Activated CD8-positive, alpha-beta memory T cell treated with anti-CD3 and anti-CD28 coated beads for 1 hour (primary cell): ENCODE measurements at places on chromosomes 7 and 10.
A peak's percentile ranks its signal among the peaks of the same experiment; 100 is the strongest.

GRCh38 chr7:99372275-99373090 is 2.0 kb upstream of the ARPC1B start:
- DNase-seq = no peak

DNA sequence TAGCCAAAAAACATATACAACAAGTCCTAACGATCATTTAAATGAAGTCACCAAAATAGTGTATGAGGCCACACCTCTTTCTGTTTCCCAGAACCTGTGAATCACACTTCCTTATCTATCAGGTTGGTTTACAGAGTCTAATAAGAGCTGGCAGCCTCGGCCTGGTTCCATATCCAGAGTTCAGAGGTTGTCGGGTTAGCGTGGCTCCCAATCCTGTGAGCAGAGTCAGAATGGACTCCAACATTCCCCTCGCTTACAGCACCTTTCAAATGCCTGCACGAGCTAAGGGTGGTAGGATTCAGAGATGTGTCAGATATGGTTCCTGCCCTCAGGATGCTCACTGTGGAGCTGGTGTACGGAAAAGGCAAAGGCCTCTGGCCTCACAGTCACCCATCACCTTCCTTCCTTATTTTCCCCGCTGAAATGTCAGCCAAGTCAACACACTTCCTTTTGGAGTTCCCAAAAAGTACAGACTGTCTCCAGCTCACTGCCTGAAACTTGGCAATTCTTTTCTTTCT is 6.0 kb downstream of the IL15RA start:
- DNase-seq = no peak

- DNase-seq = no peak
Observed at GRCh38 chr10:110430340-110431273, 67.1 kb upstream of the DUSP5 start.

- peak; percentile 30 for DNase-seq
Observed at GRCh38 chr7:51162724-51163329, 153.8 kb downstream of the COBL start.

- no peak for DNase-seq
Observed at GRCh38 chr7:15326044-15326644, 235.7 kb downstream of the AGMO start.

- no peak for DNase-seq
Observed at GRCh38 chr7:116702046-116702785, 30.2 kb downstream of the MET start.

DNA sequence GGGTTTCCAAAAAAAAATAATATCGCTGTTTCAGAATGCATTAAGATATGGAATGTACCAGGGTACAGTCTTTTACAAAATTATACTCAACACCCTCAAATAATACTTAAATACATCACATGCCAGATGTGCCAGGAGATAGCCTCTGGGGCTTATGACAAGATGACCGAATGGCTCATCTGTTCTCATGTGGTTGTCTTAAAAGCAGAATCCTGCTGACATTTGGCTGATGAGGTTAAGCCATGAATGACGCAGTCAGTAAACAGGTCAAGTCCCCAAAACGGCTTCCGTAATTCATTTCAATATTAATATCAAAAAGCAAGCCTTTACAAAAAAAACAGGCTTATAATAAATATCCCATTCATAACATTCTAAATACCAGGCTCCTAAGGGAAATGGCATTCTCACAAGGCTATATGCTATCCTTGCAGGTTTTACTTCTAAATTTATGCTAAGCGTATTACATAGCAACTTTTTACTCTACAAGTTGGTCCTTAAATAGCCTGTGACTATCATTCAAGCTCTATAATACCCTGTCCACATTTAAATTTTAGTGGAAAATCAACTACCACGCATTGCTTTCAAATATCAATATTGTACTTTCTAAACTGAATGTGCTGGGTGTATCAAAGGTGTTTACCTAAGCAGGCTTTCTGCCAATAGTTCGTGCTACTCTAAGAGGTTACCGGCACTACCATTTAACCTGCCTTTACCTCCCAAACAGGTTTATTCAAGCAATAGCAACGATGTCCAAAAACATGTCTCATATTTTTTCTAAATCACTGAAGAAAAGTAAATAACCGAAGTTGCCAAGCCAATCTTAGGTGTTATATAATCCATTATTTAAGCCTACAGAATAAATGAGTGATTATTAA is 15.6 kb downstream of the SMURF1 start:
- no peak for DNase-seq

- DNase-seq = no peak
Observed at GRCh38 chr7:55520426-55521140, 51.7 kb downstream of the VOPP1 start.

- DNase-seq = no peak
Observed at GRCh38 chr10:18261768-18262231, 121.6 kb downstream of the CACNB2 start.

DNA sequence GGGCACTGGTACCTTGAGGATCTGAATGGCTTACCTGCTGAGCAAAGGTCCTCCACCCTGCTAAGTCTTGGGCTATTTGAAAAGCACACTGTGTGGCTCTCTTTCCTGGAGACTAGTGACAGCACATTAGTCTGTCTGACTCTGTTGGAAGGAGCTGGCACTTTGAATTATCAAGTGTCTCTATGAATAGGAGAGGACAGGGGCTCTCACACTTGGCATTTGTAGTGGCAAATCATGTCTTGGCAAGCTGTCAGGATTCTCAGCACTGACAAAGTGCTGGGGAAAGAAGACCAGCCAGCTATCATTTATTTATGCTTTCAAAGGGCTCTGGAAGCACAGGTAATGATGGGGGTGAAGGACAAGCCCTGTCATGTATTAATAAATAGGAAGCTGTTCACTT is 62.8 kb downstream of the MTPN start:
- no peak for DNase-seq

GRCh38 chr10:499991-500390 is 189.5 kb downstream of the DIP2C start:
- DNase-seq = no peak

GRCh38 chr10:30059209-30060107 is at the start of gene JCAD:
Gene JCAD (minus strand): TSS chr10:30059586. CDS start chr10:30047812, 11,774 bp downstream.
- DNase-seq = peak; percentile 34

GRCh38 chr7:101854084-101854865 is 36.8 kb downstream of the CUX1 start:
- DNase-seq = no peak

GRCh38 chr10:80908611-80909010 is 370.9 kb downstream of the SH2D4B start:
- DNase-seq = no peak

DNA sequence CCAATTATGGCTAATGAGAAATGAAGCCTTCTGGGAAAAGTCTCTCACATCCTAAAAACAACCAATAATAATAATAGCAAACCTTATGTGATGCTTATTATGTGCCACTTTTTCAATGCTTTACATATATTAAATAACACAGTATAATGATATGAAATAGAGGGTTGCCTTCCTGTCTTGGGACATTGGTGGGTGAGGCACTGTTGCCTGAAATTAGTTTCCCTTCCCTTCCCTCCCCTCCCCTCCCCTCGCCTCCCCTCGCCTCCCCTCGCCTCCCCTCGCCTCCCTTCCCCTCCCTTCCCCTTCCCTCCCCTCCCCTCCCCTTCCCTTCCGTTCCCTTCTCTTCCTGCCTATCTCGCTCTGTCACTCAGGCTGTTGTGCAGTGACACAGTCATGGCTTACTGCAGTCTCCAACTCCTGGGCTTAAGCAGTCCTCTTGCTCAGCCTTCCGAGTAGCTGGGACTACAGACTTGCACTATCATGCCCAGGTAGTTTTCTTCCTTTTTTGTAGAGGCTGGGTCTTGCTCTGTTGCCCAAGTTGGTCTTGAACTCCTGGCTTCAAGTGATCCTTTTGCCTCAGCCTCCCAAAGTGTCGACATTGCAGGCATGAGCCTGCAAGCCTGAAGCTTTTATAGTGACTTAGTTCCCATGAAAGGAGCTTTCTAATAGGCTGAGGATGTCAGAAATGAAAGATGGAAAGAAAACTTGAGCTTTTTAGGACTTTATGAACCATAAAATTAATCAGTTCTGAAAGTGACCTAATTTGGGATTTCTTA is 47.9 kb downstream of the PHTF2 start:
- no peak for DNase-seq
